ENCODE measurements at places on chromosomes 1 and 21.

- H3K4me3 ChIP-seq = no peak overlapping the region
- no peak overlapping the region for H3K27ac ChIP-seq
- no peaks in the 10 kb centered on the region for H3K4me1 ChIP-seq
- no peaks in the 10 kb centered on the region for H3K36me3 ChIP-seq
- no peaks in the 10 kb centered on the region for H3K27me3 ChIP-seq
Observed at GRCh38 chr21:40186045-40186444, 318.8 kb downstream of the PCP4 start.

GRCh38 chr1:200471739-200472138 lies 61.9 kb upstream of the ZNF281 start:
- no peak overlapping the region for H3K27ac ChIP-seq
- H3K27me3 ChIP-seq = no peaks in the 10 kb centered on the region
- H3K36me3 ChIP-seq = no peaks in the 10 kb centered on the region
- no peaks in the 10 kb centered on the region for H3K4me1 ChIP-seq
- no peak overlapping the region for H3K4me3 ChIP-seq

- no peak overlapping the region for H3K27ac ChIP-seq
- H3K27me3 ChIP-seq = no peaks in the 10 kb centered on the region
- DNase-seq = no peak
- no peak overlapping the region for H3K4me3 ChIP-seq
- peaks cover under 1% of the 10 kb centered on the region for H3K4me1 ChIP-seq
Observed at GRCh38 chr1:218499011-218499691, 154.0 kb downstream of the TGFB2 start.

- peaks cover 31% of the 10 kb centered on the region for H3K4me1 ChIP-seq
- H3K36me3 ChIP-seq = no peaks in the 10 kb centered on the region
- H3K4me3 ChIP-seq = no peak overlapping the region
- no peak for DNase-seq
- H3K27ac ChIP-seq = no peak overlapping the region
Observed at GRCh38 chr1:27521861-27522431, 32.0 kb upstream of the WASF2 start.

DNA sequence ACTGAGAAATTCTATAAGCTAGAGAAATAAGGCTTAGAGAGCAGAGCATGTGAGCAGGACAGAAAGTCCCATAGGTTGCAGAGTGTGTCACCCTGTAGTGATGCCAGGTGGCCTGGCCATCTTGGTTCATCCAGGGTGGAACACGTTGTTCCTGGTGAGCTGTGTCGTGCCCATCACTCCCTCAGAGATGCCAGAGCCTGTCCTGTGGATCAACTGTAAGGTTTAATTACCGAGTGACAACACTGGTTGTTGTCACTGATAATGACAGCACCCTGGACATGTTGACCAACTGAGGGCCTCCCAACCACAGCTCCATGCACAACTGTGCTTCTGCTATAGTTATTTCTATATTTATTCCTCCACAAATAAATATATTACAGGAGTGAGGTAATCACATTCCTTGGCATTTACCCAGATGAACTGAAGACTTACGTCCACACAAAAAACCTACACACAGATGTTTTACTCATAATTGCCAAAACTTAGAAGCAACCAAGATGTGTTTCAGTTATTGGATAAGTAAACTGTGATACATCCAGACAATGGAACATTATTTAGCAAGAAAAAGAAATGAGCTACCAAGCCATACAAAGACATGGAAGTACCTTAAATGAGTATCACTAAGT lies 6.2 kb downstream of the C1orf198 start:
- no peak overlapping the region for H3K27ac ChIP-seq
- no peak overlapping the region for H3K4me3 ChIP-seq
- peaks cover 7% of the 10 kb centered on the region for H3K4me1 ChIP-seq
- H3K36me3 ChIP-seq = no peaks in the 10 kb centered on the region
- no peak for DNase-seq
- no peaks in the 10 kb centered on the region for H3K27me3 ChIP-seq

DNA sequence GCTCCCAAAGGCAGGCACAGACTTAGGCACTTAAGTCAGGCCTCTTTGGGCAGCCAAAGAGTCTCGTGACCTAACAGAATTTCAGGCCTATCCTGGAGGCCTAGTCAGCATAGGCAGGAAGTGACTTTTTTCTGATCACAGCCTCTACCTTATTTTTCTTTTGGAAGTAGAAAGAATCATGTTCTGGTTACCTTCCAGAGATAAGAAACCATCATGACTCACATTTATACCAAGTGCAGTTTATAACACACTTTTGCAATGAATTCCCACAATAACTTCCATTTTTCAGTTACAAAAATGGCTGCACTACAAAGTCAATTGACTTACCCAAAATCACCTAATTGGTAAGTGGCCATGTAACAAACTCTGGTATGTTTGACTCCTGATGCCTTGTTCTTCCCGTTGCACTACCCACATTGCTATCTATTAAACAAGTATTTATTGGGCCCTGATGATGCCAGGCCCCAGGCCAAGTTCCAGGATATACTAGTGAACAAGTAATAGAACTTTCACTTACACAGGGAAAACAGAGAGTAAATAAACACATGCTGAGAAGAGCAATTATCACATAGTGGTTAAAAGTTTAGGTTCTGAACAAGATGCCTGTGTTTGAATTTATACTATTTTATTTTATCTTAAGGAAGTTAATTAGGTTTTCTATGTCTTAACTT lies 74.3 kb downstream of the SH3GLB1 start:
- no peak overlapping the region for H3K27ac ChIP-seq
- H3K27me3 ChIP-seq = no peaks in the 10 kb centered on the region
- no peak overlapping the region for H3K4me3 ChIP-seq
- H3K36me3 ChIP-seq = no peaks in the 10 kb centered on the region
- no peak for DNase-seq

DNA sequence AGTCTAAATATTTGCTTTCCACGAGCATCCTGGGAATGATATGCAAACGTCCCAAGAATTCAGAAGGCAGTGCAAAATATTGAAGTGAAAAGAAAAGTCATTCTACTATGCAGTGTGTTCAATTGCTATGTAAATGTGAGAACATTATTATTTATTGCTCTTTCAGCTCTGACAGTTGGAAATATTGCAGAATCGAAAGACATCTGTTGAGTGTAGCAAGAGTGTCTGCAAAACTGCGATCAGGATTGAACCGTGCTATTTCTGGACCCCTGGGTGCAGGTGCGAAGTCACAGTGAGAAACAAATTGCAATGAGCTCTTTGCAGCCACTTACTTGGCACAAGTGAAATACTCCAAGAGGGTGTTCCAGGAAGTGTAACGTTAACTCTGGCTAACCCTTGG lies 566.4 kb downstream of the AJAP1 start:
- no peak for DNase-seq
- H3K27me3 ChIP-seq = peaks cover 24% of the 10 kb centered on the region
- H3K36me3 ChIP-seq = no peaks in the 10 kb centered on the region

GRCh38 chr1:197526736-197527371 lies 248.4 kb downstream of the DENND1B start:
- no peaks in the 10 kb centered on the region for H3K4me1 ChIP-seq
- H3K4me3 ChIP-seq = no peak overlapping the region

DNA sequence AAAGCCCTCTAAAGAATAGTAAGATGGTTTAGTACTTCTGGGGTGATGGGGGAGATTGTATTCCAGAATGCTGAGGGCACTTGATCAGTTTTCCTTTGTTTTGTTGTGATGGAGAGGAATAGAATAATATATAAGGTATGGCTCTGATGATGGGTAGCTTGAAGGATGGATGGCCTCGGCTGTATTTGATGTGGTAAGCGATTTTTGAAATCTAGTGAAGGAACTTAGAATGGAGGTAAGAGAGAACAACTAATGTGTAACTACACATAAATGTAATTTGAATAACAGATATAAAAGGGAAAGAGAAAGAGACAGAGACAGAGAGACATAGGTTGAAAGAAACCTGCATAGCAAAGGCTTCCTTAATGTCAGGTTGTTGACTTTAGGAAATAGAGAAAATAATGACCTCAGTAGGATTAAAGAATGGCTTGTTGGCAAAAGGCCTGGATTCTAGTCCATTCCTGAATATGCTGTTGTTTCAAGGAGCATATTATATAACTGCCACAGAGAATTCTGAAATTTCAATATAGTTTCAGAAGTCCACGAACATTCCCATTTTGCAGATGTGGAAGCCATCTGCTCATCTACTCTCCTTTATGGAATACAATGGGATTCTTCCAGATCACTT lies 58.7 kb downstream of the NIBAN1 start:
- no peaks in the 10 kb centered on the region for H3K27me3 ChIP-seq
- no peak overlapping the region for H3K27ac ChIP-seq
- no peaks in the 10 kb centered on the region for H3K4me1 ChIP-seq
- H3K4me3 ChIP-seq = no peak overlapping the region

DNA sequence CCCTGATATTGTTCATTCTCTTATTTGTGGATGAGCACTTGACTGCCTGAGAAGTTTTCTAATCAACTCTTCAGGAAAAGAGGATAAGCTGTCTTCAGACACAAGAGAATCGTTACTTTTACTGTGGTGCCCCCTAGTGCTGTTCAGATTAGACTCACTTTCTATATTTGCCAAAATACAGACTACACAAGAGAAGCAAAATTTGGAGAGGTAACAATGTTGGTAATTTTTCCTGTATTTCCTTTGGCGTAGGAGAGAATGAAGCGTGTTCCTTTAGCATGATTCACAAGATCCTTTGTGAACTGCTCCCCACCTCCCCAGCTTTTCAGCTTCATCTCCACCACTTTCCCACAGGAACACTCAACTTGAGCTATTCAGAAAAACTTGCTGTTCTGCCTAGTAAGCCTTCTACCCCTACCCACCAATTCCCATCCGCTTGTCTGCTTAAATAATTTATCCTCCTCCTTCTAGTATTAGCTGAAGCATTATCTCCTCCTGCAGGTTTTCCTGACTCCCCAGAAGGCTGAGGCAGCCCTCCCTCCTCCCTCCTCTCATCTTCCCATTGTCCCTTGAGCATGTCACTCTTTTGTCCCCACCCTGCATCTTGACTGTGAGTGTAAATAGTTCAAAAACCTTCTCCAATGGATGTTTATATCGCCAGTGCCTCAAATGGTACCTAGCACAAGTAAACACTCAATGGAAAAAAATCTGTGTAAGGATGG lies 4.5 kb downstream of the TNFSF4 start:
- no peaks in the 10 kb centered on the region for H3K36me3 ChIP-seq
- no peak overlapping the region for H3K27ac ChIP-seq

GRCh38 chr1:160963521-160963920 lies 8.9 kb upstream of the ITLN2 start:
- H3K4me3 ChIP-seq = no peak overlapping the region
- no peak overlapping the region for H3K27ac ChIP-seq
- no peak for DNase-seq
- no peaks in the 10 kb centered on the region for H3K27me3 ChIP-seq
- H3K4me1 ChIP-seq = no peaks in the 10 kb centered on the region
- no peaks in the 10 kb centered on the region for H3K36me3 ChIP-seq

- no peak overlapping the region for H3K4me3 ChIP-seq
- no peaks in the 10 kb centered on the region for H3K36me3 ChIP-seq
- no peak for DNase-seq
- no peak overlapping the region for H3K27ac ChIP-seq
Observed at GRCh38 chr1:10663678-10664035, 132.8 kb downstream of the CASZ1 start.

DNA sequence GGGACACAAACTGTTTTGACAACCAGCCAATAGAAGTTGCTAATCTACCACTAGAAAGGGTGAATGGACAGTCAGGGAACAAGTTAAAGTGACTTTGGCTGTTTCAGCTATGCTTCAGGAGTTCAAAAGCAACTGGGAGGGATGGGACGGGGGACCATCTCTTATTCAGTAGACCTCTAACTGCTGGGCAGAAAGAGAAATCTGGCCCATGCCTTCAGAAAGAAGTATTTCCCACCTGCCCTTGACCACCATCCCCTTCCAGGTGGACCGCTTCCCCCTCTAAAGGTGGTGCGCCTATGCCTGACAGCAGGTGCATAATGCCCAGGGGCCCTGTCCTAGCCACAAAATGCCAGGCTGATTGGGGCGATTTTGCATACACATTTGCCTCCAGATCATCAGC lies 5.2 kb downstream of the ITPKB start:
- H3K4me1 ChIP-seq = peaks cover 6% of the 10 kb centered on the region
- no peak for DNase-seq
- H3K27ac ChIP-seq = no peak overlapping the region
- no peak overlapping the region for H3K4me3 ChIP-seq
- no peaks in the 10 kb centered on the region for H3K36me3 ChIP-seq

GRCh38 chr1:228842094-228842775 lies 107.0 kb downstream of the RHOU start:
- H3K36me3 ChIP-seq = no peaks in the 10 kb centered on the region
- DNase-seq = no peak
- H3K27me3 ChIP-seq = no peaks in the 10 kb centered on the region
- no peak overlapping the region for H3K27ac ChIP-seq
- no peak overlapping the region for H3K4me3 ChIP-seq
- H3K4me1 ChIP-seq = no peaks in the 10 kb centered on the region

DNA sequence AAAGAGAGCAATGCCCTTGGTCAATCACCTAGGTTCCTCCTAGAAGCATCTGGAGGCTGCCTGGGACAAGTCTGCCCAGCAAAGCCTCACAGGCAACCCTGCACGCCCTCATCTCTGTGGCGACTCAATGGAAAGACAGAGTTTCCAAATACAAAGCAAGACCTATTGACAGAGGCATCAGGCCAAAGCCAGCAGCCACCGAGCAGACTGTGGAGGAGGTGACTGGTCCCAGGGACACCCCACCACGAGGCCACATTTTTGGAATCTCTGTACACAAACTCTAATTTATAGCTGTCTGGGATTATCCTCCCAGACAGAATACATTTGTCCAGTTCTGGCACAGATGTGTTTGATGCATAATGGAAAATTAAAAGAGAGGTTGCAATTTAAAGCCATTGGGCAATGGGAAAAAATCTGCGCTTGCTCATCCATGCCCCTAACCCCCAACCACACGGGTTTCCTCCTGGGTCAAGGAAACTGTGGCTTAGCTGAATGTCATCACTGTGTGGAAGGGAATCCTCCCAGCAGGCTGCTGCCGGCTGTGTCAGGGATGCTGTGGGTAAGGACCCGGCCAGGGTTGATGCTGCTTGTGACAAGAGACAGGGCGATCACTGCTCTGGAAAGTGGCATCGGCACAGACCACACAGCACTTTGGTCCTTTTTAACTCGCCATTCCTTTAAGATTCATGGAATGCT lies 14.3 kb downstream of the TSPAN2 start:
- no peaks in the 10 kb centered on the region for H3K36me3 ChIP-seq
- no peak for DNase-seq
- H3K27ac ChIP-seq = no peak overlapping the region
- H3K4me1 ChIP-seq = no peaks in the 10 kb centered on the region
- H3K4me3 ChIP-seq = no peak overlapping the region
